IMR-90 (cell line): ENCODE measurements at places on chromosomes 4 and X. TPM values are rescaled to one million over a fixed set of nuclear protein-coding genes. Genes with fewer than 3 reads are reported as not detected.
A peak's percentile ranks its signal among the peaks of the same experiment; 100 is the strongest.

DNA sequence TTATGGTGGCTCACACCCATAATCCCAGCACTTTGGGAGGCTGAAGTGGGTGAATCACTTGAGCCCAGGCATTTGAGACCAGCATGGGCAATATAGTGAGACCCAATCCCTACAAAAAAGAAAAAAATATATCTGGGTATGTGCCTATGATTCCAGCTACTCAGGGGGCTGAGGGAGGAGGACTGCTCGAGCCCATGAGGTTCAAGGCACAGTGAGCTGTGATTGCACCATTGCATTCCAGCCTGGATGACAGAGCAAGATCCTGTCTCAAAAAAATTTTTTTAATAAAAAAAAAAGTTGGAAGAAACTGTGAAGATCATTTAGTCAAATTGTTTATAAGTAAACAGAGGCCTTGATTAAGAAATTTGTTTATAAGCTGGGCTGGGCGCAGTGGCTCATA, 39.7 kb downstream of the KLHL8 start:
- peak; percentile 12 for DNase-seq

- DNase-seq: peak; percentile 24
Observed at GRCh38 chr4:74623041-74623440, 171.3 kb downstream of the BTC start.

DNA sequence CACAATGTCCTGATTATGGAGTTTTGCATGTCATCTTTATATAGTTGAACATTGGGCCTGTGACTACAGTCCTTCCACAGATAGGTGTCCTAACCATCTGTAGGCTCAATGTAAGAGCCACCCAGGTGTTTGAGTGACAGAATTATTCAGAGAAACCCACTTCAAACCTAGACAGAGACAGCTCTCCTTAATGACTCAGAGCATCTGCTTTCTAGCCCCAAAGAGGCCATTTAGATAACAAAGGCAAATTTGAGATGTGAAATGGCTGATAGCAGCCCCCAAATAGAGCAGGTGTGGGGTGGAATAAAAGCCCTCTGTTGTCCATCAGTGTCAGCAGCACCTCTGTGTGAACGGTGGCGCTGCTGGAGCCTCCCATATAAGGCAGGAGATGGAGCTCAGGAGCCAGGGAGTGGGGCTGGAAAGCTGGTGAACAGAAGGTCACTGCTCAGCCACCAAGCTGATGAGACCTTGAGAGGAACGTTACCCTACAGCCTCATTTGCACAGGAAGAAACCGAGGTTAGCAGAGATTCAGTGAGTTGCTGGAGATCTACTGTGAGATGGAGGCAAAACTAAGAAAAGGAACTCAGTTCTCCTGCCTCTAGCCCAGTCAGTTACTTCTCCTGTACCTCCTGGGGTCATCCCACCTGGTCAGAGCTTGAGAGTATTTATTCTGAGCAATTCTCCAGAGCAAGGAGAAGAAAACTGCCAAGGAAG, 153.3 kb upstream of the LNX1 start:
- DNase-seq: no peak

GRCh38 chrX:66045894-66046293, 6.0 kb upstream of the VSIG4 start:
- DNase-seq: no peak

DNA sequence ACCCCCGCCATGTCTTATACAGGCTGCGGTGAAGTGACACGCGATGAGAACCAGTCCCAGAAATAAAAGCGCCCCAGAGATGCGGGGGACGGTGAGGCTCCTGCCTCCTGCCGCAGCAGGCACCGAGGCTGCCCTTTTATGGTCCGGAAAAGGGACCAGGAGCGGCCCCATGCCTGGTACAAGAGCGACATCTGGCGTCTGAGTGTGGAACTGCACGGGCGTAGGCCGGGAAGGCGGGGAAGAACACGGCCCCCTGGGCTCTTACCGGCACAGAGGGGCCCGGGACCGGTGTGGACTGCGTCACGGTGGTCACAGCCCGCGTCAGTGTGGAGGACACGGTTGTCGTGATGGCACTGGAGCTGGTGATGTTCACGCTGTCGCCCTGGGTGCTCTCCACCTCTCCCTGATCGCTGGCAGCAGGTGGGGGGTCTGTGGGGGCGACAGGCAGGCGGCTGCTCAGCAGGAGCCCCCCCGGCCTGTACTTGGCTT, 8.9 kb upstream of the RENBP start:
- peak; percentile 50 for DNase-seq

DNA sequence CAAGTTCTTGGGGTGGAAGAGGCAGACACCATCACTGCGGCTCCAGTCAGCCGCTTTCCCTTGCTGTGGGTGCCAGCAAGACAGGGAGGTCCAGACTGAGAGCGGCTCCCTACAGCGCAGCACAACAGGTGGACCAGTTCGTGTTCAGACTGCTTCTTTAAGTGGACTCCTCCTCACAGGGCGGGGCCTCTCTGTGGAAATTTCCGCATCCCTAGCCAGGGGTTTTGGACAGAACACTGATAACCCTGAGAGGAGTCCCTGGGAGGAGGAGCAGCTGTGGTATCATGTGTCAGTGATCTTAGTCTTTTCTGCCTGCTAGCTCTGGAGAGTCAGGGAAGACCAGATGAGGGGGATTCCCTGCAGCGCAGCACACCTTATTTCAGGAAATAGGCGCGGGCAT, 48.5 kb downstream of the MAGEC2 start:
- no peak for DNase-seq

- DNase-seq: no peak
Observed at GRCh38 chr4:25896776-25897539, 17.1 kb upstream of the SMIM20 start.

GRCh38 chrX:131322651-131323050, 33.5 kb upstream of the IGSF1 start:
- DNase-seq: no peak

DNA sequence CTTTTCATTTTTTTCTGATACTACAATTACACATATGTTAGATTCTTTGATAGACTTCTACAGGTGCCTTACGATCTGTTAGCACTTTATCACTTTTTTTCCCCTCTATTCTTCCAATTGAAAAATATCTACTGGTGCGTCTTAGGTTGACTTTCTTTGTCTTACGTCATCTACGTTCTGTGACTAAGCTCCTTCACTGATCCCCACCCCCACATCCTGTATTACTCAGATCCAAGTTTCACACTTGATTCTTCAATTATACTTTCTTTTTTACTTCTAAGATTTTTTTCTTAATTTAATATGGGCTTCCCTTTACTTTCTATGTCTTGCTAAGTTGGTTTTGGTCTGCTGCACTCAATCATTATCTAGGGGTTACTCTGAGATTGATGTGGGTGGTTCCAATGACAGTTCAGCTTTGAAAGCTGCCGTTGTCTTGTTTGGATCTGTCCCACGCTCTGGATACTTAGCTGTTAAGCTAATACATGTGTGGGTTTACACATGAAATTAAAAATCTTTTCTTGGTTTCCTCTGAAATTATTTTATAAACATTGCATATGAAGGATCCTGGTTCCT, 1321.1 kb downstream of the RAPGEF2 start:
- no peak for DNase-seq

SMIM31 gene
- not detected in 2 replicates for total RNA-seq
